ENCODE measurements at places on chromosomes 3 and 15.

- DNase-seq: no peak
These were observed 2.3 kb upstream of the MYH15 start for GRCh38 chr3:108512671-108513070.

- DNase-seq: peak; percentile 90
These were observed 27.0 kb downstream of the PSTPIP1 start for GRCh38 chr15:77021803-77022381.

- DNase-seq: no peak
These were observed 198.2 kb upstream of the STRIT1 start for GRCh38 chr3:155491696-155492095.

DNA sequence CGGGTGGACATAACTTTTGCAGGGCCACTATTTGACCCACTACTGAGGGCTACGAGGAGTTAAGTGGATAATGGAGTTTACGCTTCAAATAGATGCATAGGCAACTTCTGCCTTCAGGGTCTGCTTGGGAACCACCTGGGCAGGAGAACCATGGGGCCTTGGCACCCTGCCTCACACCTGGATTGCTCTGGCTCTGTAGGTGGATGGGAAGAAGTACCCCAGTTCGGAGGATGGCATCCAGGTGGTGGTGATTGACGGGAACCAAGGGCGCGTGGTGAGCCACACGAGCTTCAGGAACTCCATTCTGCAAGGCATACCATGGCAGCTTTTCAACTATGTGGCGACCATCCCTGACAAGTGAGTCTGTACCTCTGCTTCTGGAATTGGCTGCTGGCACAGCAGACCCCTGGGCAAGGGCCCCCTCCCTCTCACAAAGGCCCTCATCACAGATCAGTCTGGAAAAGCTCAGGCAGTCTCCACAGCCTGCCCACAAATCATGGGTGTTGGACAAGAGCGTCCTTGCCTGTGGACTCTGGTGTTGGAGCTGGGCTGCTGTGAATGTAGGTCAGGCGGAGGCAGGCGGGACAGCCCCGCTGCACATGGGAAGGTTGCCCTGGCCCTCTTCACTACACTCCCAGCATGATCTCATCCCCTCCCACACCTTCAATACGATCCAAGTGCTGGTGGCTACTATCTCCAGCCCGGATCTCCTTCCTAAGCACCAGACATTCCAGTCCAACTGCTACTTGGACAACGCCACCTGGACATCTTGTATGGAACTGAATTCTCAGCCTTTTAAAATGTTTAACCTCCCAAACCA is 46.7 kb downstream of the MESD start:
- DNase-seq: no peak

DNA sequence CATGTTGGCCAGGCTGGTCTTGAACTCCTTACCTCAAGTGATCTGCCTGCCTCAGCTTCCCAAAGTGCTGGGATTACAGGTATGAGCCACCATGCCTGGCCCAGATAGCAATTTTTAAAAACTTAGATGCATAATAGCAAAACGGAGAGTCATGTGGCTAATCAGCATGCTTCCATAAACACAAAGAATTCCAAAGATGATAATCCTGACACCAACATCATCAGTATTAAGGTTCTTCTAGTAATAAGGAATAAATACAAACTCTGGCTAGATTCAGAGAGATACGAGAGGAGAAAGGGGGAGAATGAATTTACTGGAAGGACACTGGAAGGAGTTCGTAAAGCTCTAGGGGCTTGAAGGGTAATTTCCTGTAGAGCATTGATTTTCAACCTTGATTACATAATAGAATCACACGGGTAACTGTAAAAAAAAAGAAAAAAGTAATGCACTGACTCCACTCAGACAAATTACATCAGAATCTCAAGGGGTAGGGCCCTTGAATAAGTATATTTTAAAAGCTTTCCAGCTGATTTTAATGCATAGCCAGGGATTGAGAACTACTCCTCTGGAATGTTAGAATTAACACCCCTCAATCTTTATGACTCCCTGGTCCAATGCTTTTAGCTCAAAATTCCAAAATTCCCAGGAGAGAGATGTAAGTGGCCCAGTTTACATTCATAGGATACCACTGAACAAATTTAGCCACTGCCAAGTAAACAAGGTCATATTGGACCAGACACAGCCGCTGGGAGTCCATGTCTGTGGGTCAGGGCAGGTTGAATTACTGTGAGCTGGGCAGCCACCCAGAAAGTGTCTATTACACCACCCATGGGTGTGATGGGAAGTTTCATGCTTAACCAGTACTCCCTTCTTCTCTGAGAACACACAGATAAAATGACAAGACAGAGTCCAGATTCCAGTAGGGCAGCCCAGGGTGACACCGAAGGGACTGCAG is 243.9 kb downstream of the TBL1XR1 start:
- DNase-seq: peak; percentile 20

Data from EL (cell line).